Stimulated activated CD4-positive, alpha-beta T cell treated with anti-CD3 and anti-CD28 coated beads, TNF-alpha, amount 100 ng/mL, for 4 hours (primary cell): ENCODE measurements at places on chromosomes 2 and 18.

- DNase-seq, result no peak
Observed at GRCh38 chr2:236731767-236732580, 162.3 kb downstream of the ACKR3 start.

GRCh38 chr18:63322206-63322605 lies 2.6 kb upstream of the BCL2 start:
- DNase-seq, result no peak

GRCh38 chr18:39622431-39622830 lies 2056.8 kb upstream of the CELF4 start:
- no peak for DNase-seq

GRCh38 chr2:11072550-11072949 lies 82.7 kb upstream of the SLC66A3 start:
- DNase-seq, result no peak

- peak; percentile 74 for DNase-seq
Observed at GRCh38 chr2:61694312-61695274, 156.4 kb upstream of the XPO1 start.

DNA sequence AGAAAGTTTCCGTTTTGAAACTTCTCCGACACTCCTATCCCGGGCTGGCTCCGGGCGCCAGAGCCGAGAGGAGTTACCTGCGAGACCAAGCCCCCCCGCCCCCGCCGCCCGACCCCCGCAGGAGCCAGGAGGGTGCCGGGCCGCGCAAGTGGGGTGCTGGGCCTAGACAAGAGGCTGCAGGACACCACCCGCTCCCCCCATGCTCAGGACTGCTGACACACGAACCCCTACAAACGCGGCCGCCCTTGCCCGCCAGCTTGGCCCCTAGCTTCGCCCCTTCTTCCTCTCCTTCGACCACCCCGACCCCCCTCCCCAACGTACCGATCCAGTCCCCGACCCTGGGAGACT lies 497 bp downstream of the PLA2R1 start:
- DNase-seq, result no peak

DNA sequence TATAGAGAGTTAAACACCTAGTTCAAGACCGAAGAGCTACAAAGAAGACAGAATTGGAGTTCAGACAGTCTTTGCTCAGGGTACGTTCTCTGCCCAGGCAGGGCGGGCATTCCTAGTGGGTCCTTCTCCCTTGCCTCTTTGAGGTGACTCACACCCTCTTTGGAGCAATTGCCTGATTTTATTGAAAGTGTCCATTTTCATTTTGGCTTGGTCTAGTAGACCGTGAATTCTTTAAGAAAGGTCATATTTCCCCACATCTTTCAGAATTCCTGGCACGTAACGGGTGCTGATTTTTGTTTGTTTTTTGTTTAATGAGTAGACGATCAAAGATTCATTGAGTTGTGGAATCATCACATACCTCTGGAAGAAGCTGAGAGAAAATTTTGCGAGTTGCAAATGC lies 871.5 kb downstream of the RNF144A start:
- no peak for DNase-seq

DNA sequence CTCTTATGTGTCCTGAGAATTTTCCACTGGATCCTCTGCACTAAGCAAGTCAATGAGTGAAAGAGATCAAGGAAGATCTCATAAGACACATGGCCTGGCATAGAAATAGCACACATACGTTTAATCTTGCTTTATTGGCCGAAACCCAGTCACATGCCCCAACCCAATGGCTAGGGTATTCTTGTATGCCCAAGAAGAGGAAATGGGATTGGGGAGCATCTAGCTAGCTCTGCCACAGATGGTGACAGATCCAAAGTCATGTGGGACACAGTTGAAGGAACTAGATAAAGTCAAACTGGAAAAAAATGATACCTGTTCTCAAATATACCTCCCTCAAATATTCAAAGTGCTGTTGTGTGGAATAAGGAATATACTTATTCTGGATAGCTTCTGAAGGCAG lies 74.7 kb downstream of the CD28 start:
- DNase-seq, result no peak

DNA sequence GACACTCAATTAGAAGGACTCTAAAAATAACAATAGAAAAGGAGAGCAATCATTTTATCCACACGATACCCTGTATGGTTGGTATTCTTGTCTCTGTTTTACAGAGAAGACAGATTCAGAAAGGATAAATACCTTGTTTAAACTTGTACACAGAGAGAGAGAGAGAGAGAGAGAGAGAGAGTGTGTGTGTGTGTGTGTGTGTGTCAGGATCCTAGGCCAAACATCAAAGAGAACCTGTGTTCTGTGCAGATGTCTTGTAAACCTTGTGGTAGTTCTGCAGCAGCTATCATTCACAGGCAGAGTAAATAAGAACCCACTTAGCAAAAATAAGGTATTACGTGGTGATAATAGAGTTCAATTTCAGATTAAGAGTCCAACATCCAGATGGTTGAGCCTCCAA lies 4.3 kb upstream of the CRIM1 start:
- no peak for DNase-seq

DNA sequence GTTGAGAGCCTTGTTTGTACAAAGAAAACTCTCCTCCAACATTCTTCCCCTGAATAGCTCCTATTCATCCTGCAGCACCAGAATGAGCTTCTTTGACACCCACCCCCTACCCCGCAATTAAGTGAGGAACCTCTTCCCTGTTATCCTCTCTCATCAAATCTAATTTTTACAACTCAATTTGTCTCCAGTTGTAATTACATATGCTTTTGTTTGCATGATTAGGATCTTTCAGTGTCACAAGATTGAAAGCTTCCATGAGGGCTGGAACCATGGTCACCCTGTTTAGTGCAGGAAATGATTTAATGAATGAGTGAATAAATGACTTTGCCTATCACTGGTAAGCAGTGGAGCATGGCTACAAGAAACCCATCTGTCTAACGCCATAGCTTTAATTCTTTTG lies 334.6 kb upstream of the KLHL29 start:
- DNase-seq, result no peak

- no peak for DNase-seq
Observed at GRCh38 chr2:241880311-241881073, 11.0 kb downstream of the RTP5 start.

GRCh38 chr2:240604291-240604938 lies 17.9 kb downstream of the CAPN10 start:
- DNase-seq, result no peak

DNA sequence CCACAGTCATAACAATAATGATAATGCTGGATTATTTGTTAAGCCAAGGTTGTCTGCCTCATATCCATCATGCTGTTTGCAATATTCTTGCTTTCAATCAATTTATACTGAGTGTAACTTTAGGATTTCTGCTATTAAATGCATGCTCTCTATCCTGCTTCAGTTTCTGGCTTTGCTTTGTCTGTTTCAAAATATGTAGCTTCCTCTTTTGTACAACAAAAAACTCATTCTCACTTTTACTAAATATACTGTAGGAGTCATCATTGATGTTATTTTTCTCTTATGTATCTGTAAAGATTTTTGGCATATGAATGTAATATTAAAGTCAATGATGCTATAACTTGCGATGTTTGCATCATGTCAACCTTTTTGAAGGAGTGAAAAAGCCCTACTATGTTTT lies 149.3 kb downstream of the GPD2 start:
- DNase-seq, result no peak

DNA sequence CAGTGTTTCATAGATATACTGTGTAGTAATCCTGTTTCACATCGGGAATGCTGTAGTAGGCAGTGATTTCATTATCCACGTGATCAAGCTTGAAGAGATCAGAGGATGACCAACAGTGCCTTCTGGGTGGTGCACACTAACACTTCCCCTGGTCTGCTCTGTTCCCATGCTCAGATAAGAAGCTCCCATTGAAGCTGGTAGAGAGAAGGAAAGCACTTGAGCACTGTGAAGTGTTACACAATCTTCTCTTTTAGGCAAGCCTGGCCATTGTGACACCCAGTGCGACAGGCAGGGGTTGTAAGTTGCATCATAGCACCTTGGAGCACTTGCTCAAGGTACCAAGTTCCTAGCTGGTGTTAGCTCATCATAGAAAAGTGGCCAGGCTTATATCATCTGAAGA lies 30.6 kb upstream of the GPD2 start:
- DNase-seq, result no peak

GRCh38 chr2:239381709-239382134 lies 19.1 kb downstream of the HDAC4 start:
- DNase-seq, result no peak

- DNase-seq, result no peak
Observed at GRCh38 chr18:49731860-49732311, 81.4 kb downstream of the ACAA2 start.

- DNase-seq, result no peak
Observed at GRCh38 chr2:127014630-127015029, 92.3 kb downstream of the BIN1 start.

GRCh38 chr2:74238879-74239278 lies 40.5 kb downstream of the MTHFD2 start:
- DNase-seq, result no peak

GRCh38 chr2:147204102-147204501 lies 640.7 kb upstream of the ACVR2A start:
- no peak for DNase-seq

- DNase-seq, result no peak
Observed at GRCh38 chr2:136149011-136149410, 31.1 kb upstream of the CXCR4 start.

DNA sequence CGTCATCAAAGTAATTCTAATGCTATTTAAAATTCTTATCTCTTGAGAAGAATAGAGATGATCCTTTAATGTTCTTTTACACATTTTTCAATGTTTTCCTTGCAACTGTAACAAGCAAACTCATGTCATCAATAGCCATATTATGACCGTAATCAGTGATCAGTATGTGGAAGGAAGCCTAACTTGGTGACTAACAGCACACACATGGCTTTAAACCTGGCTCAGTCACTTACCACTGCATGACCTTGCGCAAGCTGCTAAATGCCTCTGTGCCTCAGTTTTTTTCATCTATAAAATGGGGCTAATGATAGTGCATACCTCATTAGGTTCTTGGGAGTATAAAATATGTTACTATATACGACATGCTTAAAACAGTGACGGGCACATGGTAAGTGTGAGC lies 149.7 kb downstream of the BCL2 start:
- no peak for DNase-seq

DNA sequence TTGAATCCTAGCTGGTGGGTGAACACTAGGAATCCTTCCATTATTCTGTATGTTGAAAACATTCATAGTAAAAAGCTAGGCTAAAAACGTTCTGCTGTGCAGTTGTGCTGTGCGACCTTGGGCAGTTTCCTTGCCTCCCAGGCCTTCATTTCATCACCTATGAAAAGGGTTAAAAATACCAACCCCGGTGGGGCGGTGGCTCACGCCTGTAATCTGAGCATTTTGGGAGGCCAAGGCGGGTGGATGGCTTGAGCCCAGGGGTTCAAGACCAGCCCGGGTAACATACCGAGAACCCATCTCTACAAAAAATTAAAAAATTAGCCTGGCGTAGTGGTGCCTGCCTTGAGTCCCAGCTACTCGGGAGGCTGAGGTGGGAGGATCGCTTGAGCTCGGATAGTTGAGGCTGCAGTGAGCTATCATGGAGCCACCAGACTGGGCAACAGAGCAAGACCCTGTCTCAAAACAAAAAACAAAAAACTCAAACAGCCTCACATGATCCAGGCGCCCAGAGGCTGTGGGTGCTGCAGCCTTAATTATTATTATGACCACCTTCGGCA lies 2.9 kb upstream of the RRM2 start:
- no peak for DNase-seq

DNA sequence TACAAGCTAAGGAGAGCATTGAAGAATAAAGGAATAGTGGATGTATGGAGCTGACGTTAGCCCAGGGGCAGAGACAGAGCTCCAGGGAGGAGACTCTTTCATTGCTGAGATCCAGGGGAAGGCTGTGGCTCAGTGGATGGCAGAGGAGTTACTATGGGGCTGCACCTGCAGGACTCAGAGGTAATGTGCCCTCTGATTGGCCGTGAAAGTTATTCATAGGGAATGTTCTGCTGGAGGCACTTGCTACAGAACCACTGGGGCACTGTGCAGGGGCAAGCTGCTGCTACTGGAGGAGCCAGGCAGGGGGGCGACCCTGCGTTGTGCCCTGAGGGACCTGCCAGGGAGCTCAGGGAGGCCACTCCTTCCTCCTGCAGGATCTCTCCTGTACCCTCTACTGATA lies 199.2 kb downstream of the PTPRM start:
- no peak for DNase-seq

GRCh38 chr2:74548285-74548899 lies 5.3 kb downstream of the LOXL3 start:
- no peak for DNase-seq

GRCh38 chr2:165897074-165897473 lies 56.5 kb downstream of the TTC21B start:
- DNase-seq, result no peak

DNA sequence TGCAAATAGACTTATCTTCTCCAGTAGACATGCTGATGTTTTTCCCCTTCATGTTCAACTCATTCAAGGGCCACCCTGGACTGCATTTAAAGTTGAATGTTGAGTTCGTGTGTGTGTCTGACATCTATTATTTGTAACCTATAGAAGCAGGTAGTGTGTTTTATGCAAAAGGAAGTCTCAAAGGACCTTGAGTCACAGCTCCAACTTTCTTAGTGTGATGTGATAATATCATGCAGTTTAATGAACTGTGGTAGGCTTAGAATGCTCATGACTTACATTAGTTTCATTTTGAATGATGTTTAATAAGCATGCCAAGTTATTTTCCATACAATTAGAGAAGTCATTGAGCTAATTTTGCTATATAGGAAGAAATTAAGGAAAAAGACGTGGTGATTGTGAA lies 67.9 kb downstream of the CERS6 start:
- DNase-seq, result no peak

DNA sequence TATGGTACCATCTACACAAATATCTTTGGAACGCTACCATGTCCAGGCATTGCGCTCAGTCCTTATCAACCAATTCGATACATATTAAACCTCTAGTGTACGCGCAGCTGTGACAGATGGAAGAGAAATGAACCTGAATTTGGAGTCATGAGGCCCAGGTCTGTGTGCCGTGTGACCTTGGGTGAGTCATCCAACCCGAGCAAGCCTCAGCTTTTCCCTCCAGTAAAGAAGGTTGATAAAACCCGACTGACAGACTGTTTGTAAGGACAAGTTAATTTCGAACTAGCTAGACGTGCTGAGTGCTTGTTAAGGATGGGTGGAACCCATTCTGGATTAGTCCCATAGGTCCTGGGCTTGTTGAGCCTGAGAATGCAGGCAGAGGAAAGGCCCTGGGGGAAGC lies 28.2 kb downstream of the GREB1 start:
- DNase-seq, result no peak

- DNase-seq, result no peak
Observed at GRCh38 chr2:15241929-15242328, 319.2 kb downstream of the NBAS start.

GRCh38 chr2:30789670-30790210 lies 17.5 kb downstream of the CAPN13 start:
- DNase-seq, result no peak

DNA sequence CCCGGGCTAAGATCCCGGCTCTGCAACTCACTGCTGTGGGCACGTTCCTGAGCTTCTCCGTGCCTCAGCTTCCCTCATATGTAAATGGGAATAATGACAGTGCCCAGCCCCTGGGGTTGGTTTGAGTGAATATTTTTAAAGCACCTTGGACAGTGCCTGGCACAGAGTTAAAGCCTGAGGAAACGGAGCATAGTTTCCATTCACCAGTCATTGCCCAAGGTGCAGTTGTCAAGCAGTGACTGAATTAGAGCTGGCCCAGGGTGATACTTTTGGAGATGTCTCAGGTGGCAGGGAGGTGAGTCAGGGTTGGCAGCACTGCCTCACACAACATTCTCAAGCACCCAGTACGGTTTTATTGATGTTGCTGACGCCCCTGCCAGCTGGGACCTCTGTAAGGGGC lies 12.2 kb downstream of the TMEM177 start:
- no peak for DNase-seq
